ENCODE measurements at places on chromosomes 4 and X.

- DNase-seq, result no peak
These were observed 88.5 kb downstream of the REELD1 start for GRCh38 chr4:146302822-146303221.

GRCh38 chrX:97311066-97311778 lies 427.5 kb downstream of the RPA4 start:
- DNase-seq, result no peak

GRCh38 chr4:150332086-150332485 lies 249.9 kb upstream of the MAB21L2 start:
- DNase-seq, result no peak

- DNase-seq, result no peak
These were observed 63.4 kb downstream of the DCAF12L1 start for GRCh38 chrX:126489116-126489695.

DNA sequence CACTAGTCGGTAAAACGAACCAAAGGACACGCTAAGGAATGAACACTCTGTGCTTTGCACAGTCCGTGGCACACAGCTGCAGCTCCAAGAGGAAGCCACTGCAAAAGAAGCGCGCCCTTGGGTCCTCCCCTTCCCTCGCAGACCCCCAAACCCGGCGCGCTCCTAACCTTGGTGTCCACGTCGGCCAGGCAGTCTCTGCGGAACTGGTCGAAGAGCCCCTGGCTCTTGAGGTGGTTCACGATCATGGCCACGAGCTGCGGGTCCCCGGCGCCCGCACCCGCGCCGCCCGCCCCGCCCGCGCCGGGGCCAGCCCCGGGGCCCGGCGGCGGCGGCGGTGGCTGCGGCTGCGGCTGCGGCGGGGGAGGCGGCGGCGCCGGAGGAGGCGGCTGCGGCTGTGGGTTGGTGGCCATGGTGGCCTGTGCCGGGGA lies 333 bp downstream of the BOD1L1 start:
- DNase-seq, result peak; percentile 55

DNA sequence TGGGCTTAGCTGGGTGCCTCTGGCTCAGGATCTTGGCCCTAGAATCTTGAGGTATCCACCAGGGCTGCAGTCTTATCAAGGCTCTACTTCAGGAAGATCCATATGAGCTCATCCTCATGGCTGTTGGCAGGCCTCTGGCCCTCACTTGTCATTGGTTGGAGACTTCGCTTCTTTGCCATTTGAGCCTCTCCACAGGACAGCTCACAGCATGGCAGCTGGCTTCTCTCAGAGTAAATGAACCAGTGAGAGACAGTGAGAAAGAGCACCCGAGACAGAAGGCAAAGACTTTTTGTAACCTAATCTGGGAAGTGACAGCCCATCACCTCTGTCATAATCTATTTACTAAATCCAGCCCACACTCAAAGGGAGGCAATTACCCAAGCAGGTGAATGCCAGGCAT lies 236.8 kb downstream of the GPAT3 start:
- DNase-seq, result no peak

GRCh38 chr4:141036786-141037185 lies 96.5 kb downstream of the RNF150 start:
- DNase-seq, result no peak

- DNase-seq, result no peak
These were observed 404.8 kb downstream of the TLL1 start for GRCh38 chr4:166277853-166278252.

- no peak for DNase-seq
These were observed 17.5 kb downstream of the TRAPPC2 start for GRCh38 chrX:13716905-13717304.

DNA sequence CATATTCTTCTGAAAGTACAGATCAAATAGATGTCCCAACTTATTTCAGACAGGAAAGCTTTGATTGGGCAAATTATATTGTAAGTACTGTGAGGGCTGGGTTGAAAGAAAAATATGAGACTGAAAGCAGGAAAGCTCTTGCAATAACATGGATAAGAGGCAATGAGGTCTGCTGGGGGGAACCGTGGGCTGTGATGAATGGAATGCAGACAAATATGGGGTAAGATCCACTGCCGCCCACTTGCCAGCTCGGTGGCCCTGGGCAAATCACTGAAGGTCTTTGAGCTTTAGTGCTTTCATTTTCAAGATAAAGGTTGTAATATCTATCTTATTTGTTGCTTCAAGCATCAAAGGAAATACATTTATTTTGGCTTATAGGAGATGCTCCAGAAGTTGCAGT lies 51.0 kb downstream of the AGA start:
- no peak for DNase-seq

DNA sequence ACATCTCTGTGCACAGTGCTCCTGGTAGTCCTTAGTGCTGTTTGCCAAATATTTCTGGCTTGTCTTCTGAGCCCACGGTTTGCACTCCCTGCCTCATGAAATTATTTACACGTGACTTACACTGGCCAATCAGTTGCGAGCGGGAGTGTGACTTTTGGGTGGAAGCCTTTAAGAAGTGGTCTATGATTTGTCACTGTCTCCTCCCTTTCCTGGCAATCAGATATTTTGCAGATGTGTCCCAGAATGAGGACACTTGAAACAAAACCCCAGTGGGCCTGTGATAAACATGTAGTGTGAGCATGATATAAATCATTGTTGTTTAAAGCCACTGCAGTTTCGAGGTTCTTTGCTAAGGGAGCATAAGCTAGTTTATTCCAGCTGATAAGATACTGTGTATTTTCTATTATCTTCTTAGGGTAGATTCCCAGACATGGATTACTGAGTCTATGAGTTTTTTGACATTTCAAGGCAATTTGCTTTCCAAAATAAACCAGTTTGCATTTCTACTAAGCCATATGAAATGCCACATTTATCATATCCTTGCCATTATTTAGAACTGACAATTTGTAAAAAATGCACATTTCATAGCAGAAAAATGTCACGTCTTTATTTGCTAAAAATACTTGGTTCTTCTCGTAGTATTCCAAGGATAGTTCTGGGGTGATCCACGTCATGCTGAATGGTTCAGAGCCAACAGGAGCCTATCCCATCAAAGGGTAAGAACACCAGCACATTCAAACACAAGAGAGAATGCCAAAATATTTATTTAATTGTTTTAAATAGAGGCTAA lies 12.0 kb downstream of the BST1 start:
- DNase-seq, result no peak

DNA sequence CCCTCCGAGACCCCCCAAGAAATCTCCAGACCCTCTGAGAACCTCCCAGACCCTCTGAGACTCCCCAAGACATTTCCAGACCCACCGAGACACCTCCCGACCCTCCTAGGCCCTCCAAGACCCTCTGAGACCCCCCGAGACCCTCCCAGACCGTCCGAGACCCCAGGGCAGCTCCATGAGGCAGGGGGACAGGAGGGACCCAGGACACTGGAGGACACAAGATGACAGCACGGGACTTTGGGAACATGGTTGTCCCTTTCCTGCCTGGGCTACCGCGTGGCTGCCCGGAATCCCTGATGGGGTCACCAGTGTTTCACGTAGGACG lies 10.3 kb downstream of the CTBP1 start:
- DNase-seq, result no peak

DNA sequence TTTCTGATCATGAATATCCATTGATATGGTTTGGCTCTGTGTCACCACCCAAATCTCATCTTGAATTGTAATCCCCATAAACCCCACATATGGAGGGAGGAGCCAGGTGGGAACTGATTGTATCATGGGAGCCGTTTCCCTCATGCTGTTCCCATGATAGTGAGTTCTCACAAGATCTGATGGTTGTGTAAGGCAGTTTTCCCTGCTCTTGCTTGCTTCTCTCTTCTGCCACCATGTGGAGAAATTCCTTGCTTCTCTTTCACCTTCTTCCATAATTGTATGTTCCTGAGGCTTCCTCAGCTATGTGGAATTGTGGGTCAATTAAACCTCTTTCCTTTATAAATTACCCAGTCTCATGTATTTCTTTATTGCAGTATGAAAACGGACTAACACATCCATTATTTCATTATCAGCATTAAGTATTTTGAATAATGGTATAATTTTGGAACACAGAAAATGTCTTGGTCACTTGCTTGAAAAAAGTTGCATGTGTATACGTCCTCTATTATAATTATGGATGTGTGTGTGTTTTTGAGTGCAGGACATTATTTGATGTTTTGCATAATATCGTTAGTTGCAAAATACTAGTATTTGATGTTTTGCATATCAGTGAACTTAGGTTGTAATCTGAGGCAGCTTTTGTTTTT lies 334.6 kb downstream of the PCDH10 start:
- DNase-seq, result no peak

- peak; percentile 38 for DNase-seq
These were observed 63.8 kb upstream of the IRF2 start for GRCh38 chr4:184538023-184538599.

GRCh38 chr4:139795527-139796314 lies 130.1 kb downstream of the MGST2 start:
- no peak for DNase-seq

DNA sequence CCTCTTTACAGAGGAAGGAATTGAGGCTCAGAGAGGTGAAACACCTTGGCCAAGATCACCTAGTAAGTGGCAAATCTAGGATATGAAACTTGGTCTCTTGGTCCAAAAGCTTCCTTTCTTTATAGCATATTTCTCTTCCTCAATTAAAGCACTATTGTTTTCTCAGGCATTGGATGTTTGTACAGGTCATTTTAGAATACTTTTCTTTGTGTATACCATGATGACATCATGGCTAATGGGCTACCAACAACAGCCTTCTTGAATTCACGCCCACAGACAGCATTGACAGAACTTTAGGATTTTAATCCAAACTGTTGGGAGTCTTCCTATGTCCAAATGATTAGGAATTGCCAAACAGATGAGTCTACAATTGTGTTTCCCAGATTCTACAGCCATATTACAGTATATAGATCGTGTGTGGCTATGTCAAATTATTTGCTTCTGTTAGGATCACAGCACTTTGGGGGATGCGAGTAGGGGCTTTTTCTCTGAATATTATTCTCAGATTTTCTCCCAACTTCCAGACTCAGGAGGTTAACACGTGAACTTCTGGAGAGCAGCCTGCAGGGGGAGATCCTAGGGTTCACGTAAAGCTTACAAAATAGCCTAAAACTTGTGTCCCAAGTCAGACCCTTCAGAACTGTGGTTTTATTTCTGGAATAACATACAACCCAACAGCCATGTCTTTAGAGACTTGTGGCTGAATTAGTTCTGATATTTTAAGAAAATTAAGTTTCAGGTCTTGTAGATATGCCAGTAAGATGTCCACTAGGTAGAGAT lies 191.8 kb downstream of the SHROOM3 start:
- peak; percentile 40 for DNase-seq

- DNase-seq, result no peak
These were observed 109.1 kb upstream of the HUWE1 start for GRCh38 chrX:53795576-53795975.

GRCh38 chr4:6262176-6262575 lies 7.5 kb upstream of the WFS1 start:
- DNase-seq, result no peak

GRCh38 chrX:57741107-57741506 lies 61.0 kb upstream of the NLRP2B start:
- no peak for DNase-seq

DNA sequence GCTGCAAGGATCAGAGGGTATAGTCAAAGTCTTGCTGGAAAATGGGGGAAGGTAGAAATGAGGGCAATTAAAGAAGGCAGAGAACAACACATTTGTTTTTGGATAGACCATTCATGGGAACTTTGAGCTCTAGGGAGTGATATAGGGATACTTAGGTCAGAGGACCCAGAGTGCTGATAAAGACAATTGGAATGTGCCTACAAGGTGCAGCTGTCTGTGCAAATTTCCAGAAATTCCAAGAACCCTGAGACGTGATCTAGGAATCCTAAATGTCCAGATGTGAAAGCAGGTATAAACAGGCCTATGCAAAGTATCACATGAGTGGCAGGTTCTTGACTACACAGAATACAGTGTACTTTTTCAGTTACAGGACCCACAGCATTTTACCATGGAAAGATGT lies 24.2 kb downstream of the FNIP2 start:
- no peak for DNase-seq

GRCh38 chrX:1444561-1445500 lies 7.9 kb downstream of the ASMTL start:
- no peak for DNase-seq

GRCh38 chr4:105936901-105937300 lies 41.6 kb downstream of the NPNT start:
- DNase-seq, result no peak

DNA sequence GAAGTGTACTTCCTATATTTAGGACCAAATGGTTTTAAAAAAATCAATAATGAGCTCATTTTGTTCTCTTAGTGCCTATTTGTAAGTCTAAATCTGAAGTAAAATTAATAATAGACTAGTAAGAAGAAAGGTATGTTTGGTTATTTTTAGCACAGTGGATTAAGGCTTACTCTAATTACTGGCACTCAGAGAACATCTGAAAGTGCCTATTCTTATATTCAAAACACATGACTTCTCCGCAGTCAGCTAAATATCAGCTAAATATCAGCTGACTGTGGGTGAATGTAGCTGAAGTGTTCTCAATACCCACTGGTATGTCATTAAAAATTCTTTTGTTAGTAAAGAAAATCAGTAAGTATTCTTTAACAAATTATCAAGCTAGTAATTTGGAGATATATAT lies 6.0 kb downstream of the AP1S2 start:
- DNase-seq, result no peak

DNA sequence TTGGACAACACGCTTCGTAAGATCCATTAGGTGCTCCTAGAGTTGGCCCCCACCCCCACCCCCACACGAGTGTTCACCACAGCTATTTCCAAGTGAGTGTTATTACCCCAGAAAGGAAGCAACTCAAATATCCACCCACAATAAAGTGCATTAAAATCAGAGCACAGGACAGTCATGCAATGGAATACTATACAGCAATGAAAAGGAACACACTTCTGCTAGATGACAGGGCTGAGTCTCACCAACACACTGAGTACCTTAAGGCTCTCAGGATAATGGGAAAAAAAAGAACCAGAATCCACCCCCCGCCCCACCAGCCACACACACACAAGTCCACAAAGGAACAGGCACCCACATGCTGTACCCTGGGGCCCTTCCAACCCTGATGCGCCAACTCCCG lies 21.0 kb downstream of the LRPAP1 start:
- no peak for DNase-seq

DNA sequence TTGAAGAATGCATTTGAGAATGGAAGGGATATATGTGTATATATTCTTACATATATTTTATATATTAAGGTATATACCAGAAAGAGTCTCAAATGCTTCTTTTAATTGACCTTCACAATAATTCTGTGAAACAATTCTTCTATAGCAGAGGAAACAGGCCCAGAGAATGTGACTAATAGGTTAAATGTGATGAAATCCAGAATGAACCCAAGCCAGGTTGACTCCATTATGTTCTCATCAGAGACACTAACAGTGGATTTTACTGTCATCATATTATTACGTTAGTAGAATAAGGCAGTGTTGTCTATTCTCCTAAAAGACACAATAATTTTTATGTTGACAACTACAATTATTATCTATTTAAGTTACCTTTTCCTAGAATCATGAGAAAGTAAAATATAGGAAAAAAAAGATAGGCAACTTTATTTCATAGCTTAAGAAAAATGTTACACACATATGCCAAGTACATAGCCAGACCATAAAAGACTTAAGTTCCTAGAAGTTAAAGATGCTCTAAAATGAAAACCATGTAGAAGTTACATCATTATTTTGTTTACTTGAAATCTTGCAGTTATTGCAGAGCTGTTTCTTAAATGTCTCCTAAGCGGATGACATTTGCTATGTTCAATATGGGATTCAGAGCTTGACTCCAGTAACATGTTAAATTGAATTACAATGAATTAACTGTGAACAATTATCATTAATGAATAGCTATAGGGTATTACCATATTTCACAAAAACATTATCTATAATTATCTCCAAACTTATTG lies 56.2 kb upstream of the ANKRD50 start:
- DNase-seq, result no peak

GRCh38 chrX:124507246-124507645 lies 160.9 kb downstream of the SH2D1A start:
- no peak for DNase-seq
